ENCODE measurements at places on chromosomes 3 and 15.

GRCh38 chr3:116836286-116836685 lies 126.7 kb downstream of the TUSC7 start:
- H3K4me3 ChIP-seq = no peak overlapping the region
- peak; percentile 34 for DNase-seq
- H3K27ac ChIP-seq = no peak overlapping the region
- H3K4me1 ChIP-seq = peaks cover 4% of the 10 kb centered on the region
- no peaks in the 10 kb centered on the region for H3K36me3 ChIP-seq

GRCh38 chr15:76495487-76495886 lies 158.9 kb downstream of the ISL2 start:
- H3K27ac ChIP-seq = no peak overlapping the region
- H3K4me1 ChIP-seq = peaks cover 8% of the 10 kb centered on the region
- H3K27me3 ChIP-seq = no peaks in the 10 kb centered on the region
- no peaks in the 10 kb centered on the region for H3K36me3 ChIP-seq
- no peak overlapping the region for H3K4me3 ChIP-seq

- H3K4me3 ChIP-seq = no peak overlapping the region
- no peaks in the 10 kb centered on the region for H3K27me3 ChIP-seq
- no peak overlapping the region for H3K27ac ChIP-seq
- peaks cover 59% of the 10 kb centered on the region for H3K4me1 ChIP-seq
- no peaks in the 10 kb centered on the region for H3K36me3 ChIP-seq
These were observed 93.7 kb downstream of the NFKBIZ start for GRCh38 chr3:101943029-101943428.

DNA sequence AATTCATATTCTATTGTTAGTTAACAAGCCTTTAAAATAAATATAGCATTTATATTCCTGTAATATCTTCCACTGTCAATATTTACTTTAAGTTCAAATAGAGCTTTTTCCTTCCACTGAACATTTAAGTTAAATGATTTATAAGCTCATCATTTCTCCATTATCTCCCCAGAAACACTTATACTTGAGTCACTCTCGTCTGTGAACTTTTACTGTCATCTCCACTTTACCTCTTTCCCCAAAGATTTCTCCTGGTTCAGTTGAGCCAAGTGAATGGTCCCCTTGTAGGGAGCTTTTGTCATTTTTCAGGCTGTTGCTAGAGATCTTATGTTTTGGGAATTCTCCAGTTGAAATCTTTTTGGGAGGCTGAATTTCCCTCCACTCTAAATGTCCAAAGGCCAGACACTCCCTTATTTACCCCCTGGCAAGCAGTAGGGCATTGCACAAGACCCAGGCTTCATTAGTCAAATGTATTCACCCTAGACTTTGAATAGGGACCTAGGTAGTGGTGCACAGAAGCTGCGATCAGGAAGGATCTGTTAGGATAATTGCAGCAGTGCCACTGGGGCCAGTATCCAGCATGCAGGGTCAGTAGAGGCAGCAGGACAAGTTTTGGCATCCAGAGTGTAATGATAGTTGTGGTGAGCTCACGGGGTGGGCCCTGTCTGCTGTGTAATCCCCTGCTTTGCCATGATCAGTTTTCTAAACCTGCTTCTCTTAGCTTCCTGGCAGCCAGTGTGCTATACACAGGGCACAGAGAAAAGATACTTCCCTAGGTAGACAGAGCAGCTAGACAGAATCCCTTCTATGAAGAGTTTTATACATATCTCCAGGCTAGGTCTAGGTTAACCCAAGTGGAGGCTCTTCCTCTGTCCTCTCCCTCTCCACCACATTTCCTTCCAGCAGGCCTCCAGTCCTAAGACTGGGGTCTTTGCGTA lies 356.5 kb upstream of the SLCO3A1 start:
- no peaks in the 10 kb centered on the region for H3K36me3 ChIP-seq
- no peak overlapping the region for H3K4me3 ChIP-seq
- no peak for DNase-seq
- H3K27me3 ChIP-seq = no peaks in the 10 kb centered on the region
- H3K4me1 ChIP-seq = no peaks in the 10 kb centered on the region

GRCh38 chr15:98596885-98597392 lies 51.4 kb upstream of the IGF1R start:
- no peaks in the 10 kb centered on the region for H3K36me3 ChIP-seq
- H3K27me3 ChIP-seq = peaks cover 10% of the 10 kb centered on the region
- DNase-seq = no peak
- no peak overlapping the region for H3K27ac ChIP-seq
- no peak overlapping the region for H3K4me3 ChIP-seq
- no peaks in the 10 kb centered on the region for H3K4me1 ChIP-seq

DNA sequence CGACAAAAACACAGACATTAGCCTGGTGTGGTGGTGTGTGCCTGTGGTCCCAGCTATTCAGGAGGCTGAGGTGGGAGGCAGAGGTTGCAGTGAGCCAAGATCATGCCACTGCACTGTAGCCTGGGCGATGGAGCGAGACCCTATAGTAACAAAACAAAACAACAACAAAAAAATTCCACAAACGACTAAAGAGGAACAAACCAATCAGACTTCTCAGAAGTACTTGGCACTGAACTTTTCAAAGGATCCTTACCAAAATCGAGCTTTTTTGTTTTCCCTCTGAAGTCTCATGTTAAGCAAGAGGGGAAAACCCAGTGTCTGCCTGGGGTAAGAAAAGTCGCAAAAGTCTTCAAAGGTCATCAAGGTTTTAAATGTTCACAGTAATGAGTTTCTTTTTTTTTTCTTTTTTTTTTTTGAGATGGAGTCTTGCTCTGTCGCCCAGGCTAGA lies 30.1 kb upstream of the TFRC start:
- no peak overlapping the region for H3K27ac ChIP-seq
- DNase-seq = no peak
- H3K27me3 ChIP-seq = no peaks in the 10 kb centered on the region
- no peak overlapping the region for H3K4me3 ChIP-seq
- no peaks in the 10 kb centered on the region for H3K36me3 ChIP-seq

GRCh38 chr15:99436542-99437314 lies 129.1 kb upstream of the MEF2A start:
- H3K36me3 ChIP-seq = no peaks in the 10 kb centered on the region
- H3K4me3 ChIP-seq = no peak overlapping the region
- no peak overlapping the region for H3K27ac ChIP-seq
- DNase-seq = no peak
- no peaks in the 10 kb centered on the region for H3K27me3 ChIP-seq

- no peak overlapping the region for H3K27ac ChIP-seq
- no peaks in the 10 kb centered on the region for H3K27me3 ChIP-seq
- peaks cover 3% of the 10 kb centered on the region for H3K4me1 ChIP-seq
- no peak overlapping the region for H3K4me3 ChIP-seq
These were observed 25.6 kb downstream of the TMEM207 start for GRCh38 chr3:190424108-190424477.

DNA sequence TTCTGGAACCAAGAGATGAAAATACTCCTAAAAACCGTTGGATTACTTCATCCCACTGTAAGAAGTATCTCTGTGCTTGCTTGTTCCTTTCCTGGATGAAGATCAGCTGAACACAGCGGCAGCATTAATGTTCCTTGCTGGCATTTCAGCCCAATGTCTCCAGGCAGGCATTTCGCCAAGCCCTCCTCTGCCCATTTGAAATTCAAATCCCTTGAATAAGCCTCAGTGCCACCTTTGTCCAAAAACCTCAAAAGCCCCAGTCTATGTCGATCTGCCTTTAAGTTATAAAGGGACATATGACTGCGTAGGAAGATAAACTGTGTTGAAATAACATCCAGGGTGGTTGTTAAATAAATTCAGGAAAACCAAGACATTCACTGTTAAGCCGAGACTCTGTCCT lies 156.8 kb upstream of the PDZRN3 start:
- H3K4me1 ChIP-seq = no peaks in the 10 kb centered on the region
- no peak overlapping the region for H3K27ac ChIP-seq
- H3K36me3 ChIP-seq = no peaks in the 10 kb centered on the region
- no peak overlapping the region for H3K4me3 ChIP-seq

GRCh38 chr3:41002104-41002503 lies 197.2 kb upstream of the CTNNB1 start:
- H3K27me3 ChIP-seq = peaks cover 3% of the 10 kb centered on the region
- H3K27ac ChIP-seq = no peak overlapping the region
- H3K4me3 ChIP-seq = no peak overlapping the region
- DNase-seq = no peak

DNA sequence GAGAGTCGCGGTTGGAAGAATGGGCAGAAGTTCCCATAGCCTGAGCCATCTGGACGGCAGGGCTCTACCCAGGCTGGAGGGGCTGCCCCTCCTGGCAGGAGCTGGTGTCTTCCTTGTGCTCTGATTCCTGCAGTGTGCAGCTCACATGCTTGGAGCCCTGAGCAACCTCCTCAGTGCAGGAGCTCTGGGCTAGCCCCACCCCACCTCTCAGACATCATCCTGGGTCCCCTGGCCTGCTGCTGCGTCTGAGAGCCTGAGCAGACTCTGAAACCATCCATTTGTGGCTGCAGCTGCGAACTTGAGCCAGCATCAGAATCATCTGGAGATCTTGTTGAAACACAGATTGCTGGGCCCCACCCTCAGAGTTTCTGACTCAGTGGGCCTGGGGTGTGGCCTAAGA lies 42.8 kb downstream of the POMGNT2 start:
- no peaks in the 10 kb centered on the region for H3K4me1 ChIP-seq
- H3K27me3 ChIP-seq = no peaks in the 10 kb centered on the region
- no peak for DNase-seq
- no peaks in the 10 kb centered on the region for H3K36me3 ChIP-seq
- H3K4me3 ChIP-seq = no peak overlapping the region
- no peak overlapping the region for H3K27ac ChIP-seq

DNA sequence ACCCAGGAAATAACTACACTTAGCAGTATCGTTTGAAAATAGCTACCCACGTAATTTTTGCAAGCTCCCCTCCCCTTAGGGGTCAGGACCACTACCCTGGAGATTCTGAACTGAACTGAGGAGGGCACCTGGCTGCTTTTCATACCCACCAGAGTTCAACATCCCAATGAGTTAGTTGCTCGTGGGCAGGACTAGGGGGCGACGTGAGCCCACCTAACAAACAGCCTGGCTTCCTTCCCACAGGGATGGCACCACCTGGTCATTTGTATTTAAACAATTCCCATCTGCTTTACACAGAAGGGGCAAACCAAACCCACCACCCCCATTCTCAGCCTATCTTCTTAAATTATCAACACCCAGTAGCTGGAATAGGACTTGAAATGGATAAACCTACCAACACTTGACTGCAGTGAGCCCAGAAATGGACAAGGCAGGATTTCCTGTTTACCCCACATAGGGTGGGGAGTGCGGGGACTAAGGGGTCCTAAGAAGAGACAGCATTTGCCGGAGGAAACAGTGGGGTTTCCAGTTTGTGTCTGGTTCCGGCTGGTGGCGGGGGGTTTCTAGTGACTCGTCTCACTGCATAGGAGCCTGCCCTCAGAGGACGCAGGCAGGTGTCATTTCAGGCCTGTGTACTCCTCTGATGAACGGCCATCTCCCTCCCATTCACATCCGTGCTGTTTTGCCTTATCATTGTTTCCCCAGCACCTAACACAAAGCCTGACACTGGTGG lies 11.6 kb upstream of the VGLL4 start:
- DNase-seq = peak; percentile 50
- no peak overlapping the region for H3K27ac ChIP-seq
- H3K36me3 ChIP-seq = no peaks in the 10 kb centered on the region
- no peaks in the 10 kb centered on the region for H3K27me3 ChIP-seq
- no peak overlapping the region for H3K4me3 ChIP-seq
- no peaks in the 10 kb centered on the region for H3K4me1 ChIP-seq

DNA sequence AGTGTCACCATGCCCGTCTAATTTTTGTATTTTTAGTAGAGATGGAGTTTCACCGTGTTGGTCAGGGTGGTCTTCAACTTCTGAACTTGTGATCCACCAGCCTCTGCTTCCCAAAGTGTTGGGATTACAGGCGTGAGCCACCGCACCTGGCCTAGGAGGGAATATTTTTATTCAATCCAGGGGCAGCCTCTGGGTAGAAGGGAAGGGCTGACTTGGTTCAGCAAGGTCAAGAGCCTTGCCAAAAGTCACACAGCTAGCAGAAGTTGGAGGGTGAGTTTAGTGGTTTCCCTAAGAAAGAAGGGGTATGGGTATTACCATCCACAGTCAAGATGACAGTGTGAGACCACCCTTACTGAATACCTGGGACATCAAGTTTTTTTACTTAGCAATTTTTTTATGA lies 4.9 kb upstream of the AEN start:
- H3K4me1 ChIP-seq = peaks cover 3% of the 10 kb centered on the region
- H3K27me3 ChIP-seq = no peaks in the 10 kb centered on the region
- no peak overlapping the region for H3K4me3 ChIP-seq

DNA sequence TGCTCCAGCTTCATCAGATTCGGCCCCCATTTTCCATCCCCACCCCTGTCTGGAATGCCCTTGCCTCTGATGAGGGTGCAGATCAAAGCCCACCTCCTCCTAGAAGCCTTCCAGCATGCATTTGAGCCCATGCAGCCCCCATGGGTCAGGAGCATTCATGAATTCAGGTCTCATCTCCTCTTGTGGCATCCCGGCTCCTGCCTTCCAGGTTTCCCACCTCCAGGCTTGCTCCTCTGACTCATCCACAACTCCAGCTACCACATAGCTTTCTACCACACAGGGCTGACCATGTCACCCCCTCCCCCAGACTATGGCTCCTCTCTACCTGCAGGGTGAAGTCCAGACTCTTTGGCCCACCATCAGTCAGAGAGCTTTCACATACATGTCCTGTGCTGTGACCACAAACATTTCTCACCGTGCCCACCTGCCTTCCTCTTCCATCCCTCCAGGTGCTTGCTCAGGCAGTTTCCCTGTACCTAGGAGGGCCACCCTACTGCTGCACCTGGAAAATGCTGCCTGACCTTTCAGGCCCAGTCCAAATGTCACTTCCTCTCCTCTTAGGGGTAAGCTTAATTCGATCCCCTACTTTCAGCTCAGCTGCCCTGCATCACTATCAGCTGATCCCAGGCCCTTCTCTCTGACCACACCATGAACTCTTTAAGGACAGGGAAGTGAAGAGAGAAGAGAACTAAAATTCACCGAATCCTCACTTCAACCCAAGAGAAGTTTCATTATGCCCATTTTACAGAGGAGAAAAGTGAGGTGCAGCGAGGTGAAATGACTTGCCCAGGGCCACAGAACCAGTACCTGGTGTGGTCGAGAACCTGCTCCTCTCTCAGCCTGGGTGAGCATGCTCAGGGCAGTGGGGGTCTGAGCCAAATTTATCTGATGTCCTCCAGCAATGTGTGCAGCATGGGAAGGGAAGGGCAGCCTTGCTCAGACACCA lies 13.7 kb upstream of the FGD5 start:
- H3K4me1 ChIP-seq = no peaks in the 10 kb centered on the region
- DNase-seq = no peak
- peaks cover 66% of the 10 kb centered on the region for H3K27me3 ChIP-seq
- no peak overlapping the region for H3K4me3 ChIP-seq
